Cortex of kidney (tissue), 1 donor: ENCODE measurements at places on chromosomes 7 and 10.

GRCh38 chr7:121411597-121411979 is 15.5 kb upstream of the FAM3C start:
- DNase-seq, result no peak

DNA sequence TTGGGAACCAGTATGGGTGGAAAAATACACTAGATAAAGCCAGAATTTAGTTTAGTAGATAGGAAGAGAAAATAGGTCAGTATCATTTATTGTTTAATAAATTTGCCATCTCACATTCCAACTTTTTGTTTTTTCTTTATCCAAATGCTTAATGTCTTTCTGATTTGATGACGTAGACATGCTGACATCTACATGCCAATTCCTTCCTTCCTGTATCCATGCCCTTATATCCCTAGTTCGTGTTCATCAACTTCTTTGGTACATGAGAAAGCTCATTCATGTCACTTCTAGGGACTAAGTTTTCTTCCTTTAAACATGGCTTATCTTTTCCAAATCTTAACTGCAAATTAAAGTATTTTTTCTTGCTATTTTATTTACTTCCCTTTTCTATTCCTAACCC is 30.5 kb upstream of the ING3 start:
- DNase-seq, result no peak

- no peak for DNase-seq
Measured at GRCh38 chr10:71696628-71697326, 22.8 kb downstream of the C10orf105 start.

DNA sequence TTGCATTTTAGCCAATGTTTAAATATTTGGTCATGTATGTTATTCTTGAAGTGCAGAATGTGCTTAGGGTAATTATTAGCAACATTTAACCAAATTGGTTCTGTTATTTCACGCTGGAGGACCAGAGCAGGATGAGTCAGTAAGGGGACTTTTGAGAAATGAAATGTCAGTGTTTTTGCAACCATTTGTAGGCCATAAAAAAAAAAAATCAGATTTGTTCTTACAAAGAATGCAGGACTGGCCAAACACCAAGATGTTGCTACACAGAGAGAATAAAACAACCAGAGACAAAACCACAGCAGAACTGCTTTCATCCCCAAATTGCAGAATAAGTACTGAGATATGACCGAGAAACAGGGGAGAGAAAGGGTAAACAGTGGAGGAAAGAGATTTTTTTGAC is 62.1 kb downstream of the TPST1 start:
- DNase-seq, result no peak

- DNase-seq, result no peak
Measured at GRCh38 chr7:25029075-25029474, 49.1 kb upstream of the OSBPL3 start.

DNA sequence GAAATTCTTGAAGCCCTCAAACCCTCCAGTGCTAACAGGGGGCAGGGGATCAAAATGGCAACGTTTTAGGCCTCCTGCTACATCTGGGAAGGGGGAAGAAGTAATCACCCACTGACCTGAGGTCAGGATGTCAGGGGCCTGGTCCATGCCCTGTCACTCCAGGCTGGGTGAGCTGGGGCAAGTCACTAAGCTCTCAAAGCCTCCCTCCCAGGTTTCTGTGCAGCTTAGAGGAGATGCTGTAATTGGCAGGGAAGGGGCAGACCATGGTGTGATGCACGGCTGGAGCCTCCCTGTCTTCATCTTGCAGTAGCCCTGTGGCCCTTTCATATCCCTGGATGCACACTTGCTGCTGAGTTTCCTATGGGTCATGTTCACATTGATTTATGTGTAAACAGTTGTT is 27.2 kb downstream of the LEP start:
- no peak for DNase-seq

DNA sequence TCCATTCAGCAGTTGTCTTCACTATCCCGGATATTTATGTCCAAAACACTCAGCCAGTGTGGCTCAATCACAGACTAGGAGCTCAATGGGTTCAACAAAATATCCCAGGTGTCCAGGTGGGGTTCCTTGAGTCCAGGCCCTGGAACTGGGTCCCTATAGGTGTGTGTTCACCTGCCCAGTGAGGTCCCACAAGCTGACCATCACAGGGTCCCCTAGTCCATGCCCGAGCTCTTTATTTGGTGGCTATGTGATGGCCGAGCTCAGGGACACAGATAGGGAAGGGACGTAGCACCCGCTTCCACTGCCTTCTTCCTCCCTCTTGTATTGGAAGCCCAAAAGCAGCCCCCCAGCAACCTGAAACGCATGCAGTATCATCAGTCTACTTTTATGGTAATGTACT is 78.9 kb upstream of the DDC start:
- DNase-seq, result no peak
